CD4-positive, CD25-positive, alpha-beta regulatory T cell (primary cell): ENCODE measurements at places on chromosomes 16 and 17. TPM values are rescaled to one million over a fixed set of nuclear protein-coding genes. Genes with fewer than 3 reads are reported as not detected.

DNA sequence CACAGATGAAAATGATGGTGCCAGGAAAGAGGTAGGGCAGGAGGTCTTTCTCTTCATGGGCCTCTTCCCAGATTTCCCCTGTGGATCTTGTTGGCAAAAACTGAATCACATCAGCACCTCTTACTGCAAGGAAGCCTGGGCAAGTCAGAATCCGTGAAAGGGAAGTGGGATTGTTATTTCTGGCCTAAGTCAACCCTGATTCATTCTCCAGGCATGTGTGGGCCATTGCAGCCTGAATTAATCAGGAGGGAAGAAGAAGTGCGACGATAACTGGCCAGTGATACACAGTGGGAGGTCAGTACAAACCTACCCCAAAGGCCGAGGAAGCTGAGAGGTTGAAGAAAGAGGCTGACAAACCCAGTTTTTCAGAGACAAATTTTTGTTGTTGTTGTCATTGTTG lies 17.9 kb upstream of the NSMCE1 start:
- no peak for DNase-seq
- H3K36me3 ChIP-seq, result no peaks in the 10 kb centered on the region
- peaks cover 2% of the 10 kb centered on the region for H3K4me1 ChIP-seq
- no peaks in the 10 kb centered on the region for H3K27me3 ChIP-seq
- H3K27ac ChIP-seq, result no peak overlapping the region

- DNase-seq, result no peak
- no peak overlapping the region for H3K27ac ChIP-seq
These were observed 57.2 kb downstream of the RPGRIP1L start for GRCh38 chr16:53646506-53646905.

SLC13A2 gene
- total RNA-seq, result not detected

DNA sequence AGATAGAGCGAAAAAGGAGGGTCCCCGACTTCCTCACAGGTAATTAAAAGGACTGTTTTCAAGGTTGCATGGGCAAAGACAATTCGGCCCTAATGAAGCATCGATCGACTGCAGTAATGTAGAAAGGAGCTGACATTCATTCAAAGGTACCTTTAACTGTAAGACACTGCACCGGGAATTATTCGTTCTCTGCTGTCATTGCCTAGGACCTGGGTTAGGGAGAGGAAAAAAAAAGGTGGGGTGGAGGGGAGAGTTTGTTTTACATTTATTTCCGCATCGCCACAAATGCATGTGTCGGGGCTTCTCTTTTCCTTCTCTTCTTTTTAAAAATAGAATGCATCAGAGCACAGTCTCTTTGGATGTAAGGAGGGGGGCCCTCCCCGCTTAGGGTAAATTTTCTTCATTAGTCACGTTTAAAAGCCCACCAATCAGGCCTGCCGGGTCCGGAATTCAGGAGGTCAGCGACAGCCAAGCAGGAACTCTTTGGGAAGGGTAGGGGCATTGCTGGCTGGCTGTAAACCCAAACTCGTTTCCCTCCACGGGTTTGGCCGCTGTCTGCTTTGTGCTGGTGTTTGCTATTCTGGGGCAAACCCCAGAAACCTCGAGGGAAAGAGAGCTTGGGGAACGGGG lies 496.2 kb upstream of the ZFHX3 start:
- no peak overlapping the region for H3K27ac ChIP-seq
- no peaks in the 10 kb centered on the region for H3K4me1 ChIP-seq
- peaks cover 2% of the 10 kb centered on the region for H3K27me3 ChIP-seq
- H3K36me3 ChIP-seq, result no peaks in the 10 kb centered on the region
- DNase-seq, result no peak

DNA sequence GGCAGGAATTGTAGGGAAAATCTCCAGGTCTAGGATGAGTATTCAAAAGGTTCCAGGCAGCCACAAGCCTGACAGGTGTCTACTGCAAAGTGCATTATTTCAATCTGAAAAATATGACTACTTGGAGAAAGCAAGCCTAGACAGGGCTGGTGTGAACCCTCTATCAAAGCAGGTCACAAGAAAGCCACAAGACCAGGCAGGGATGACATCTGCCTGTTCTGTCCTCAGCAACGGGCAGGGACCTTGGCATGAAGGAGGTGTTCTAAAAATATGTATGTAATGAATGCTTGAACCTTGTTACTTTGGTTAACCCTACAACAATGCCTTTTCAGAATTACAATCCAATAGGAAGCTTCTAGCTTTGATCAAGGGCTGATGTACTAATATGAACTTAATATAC lies 1.2 kb upstream of the COX6A2 start:
- H3K27me3 ChIP-seq, result no peaks in the 10 kb centered on the region
- no peak overlapping the region for H3K27ac ChIP-seq
- no peaks in the 10 kb centered on the region for H3K36me3 ChIP-seq

CES5A gene
- not detected for total RNA-seq

GRCh38 chr17:58593123-58593522 lies 78.7 kb upstream of the MTMR4 start:
- no peaks in the 10 kb centered on the region for H3K36me3 ChIP-seq
- H3K4me3 ChIP-seq, result no peak overlapping the region
- no peak overlapping the region for H3K27ac ChIP-seq
- no peaks in the 10 kb centered on the region for H3K4me1 ChIP-seq
- DNase-seq, result no peak

DNA sequence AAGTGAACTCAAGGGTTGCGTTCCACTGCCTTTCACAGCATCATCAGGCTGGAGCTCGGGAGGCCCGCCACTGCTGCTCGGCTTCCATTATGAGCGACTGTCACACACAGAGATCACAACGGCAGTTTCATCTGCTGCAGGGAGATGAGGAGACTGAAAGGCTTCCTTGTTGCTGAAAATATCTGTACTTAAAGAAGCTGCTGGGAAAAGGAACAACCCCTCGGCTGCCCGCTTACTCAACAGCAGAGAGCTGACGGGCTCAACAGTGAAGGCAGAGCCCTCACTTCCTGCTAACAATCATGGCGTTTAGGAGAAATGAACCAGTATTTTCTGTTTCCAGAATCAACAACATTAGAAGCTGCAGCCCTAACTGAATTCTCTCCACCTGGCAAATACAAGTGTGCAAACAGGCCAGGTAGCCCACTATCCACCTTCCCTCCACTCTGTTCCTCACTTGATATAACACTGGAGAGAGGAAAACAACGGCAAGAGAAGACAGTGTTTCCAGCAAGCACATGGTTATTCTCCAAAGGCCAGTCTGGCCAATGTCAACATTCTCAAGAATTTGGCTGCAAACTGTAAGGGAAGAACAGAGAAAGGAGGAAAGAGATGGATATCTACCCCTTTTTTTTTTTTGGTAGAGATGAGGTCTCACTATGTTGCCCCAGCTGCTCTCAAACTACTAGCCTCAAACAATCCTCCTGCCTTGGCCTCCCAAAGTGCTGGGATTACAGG lies 33.7 kb downstream of the MBTPS1 start:
- H3K36me3 ChIP-seq, result peaks cover 80% of the 10 kb centered on the region
- DNase-seq, result no peak
- H3K4me1 ChIP-seq, result peaks cover 19% of the 10 kb centered on the region
- H3K4me3 ChIP-seq, result no peak overlapping the region
- no peaks in the 10 kb centered on the region for H3K27me3 ChIP-seq

- H3K36me3 ChIP-seq, result no peaks in the 10 kb centered on the region
- no peaks in the 10 kb centered on the region for H3K27me3 ChIP-seq
- no peaks in the 10 kb centered on the region for H3K4me1 ChIP-seq
- H3K27ac ChIP-seq, result no peak overlapping the region
These were observed 90.0 kb upstream of the TBX2 start for GRCh38 chr17:61309362-61310256.

TM4SF5 gene
- total RNA-seq, result not detected

GRCh38 chr17:31788571-31788946 lies 70.5 kb downstream of the COPRS start:
- DNase-seq, result no peak
- H3K4me3 ChIP-seq, result no peak overlapping the region
- no peaks in the 10 kb centered on the region for H3K4me1 ChIP-seq
- H3K27me3 ChIP-seq, result peaks cover 3% of the 10 kb centered on the region
- no peak overlapping the region for H3K27ac ChIP-seq
- no peaks in the 10 kb centered on the region for H3K36me3 ChIP-seq

DNA sequence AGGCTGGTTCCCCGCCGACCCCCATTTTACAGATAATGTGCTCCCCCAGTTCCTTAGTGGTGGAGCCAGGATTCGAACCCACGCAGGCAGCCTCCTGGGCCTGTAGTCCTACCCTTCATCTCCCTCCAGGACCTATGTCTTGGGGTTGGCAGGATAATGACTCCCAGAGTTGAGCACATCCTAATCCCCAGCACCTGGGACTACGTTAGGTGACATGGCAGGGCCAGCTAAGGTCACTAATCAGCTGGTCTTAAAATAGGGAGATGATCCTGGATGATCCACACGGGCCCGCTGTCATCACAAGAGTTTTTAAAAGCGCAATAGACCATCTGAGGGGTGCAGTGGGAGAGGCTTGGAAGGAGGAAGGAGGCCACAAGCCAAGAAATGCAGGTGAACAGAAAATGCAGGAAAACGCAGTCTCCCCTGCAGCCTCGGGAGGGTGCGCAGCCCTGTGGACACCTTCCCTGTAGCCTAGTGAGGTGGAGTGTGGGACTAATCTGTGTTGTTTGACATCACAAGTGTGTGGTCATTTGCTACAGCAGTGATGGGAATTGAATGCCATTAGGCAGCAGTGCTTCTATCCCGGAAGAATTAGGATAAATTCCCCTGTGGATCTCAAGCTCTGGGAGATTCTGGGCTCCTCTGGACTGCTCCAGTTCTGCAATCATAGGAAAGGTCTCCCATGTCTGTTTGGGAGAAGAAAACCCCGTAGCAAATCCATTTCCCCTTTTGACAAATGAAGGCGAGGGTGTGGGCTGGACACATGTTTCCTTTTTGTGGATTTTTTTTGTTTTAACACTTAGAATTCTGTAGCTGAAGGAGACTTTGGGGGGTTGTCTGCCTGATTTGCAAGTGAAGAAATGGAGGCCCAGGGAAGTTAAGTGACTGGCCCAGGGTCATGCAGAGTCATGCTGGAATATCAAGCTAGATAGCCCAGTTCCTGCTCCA lies 297.7 kb downstream of the SEC14L1 start:
- H3K27me3 ChIP-seq, result no peaks in the 10 kb centered on the region
- H3K4me3 ChIP-seq, result peak overlapping the region; percentile 15
- H3K27ac ChIP-seq, result peak overlapping the region; percentile 96

- H3K4me1 ChIP-seq, result peaks cover 77% of the 10 kb centered on the region
- DNase-seq, result no peak
- H3K27ac ChIP-seq, result no peak overlapping the region
- peaks cover 7% of the 10 kb centered on the region for H3K36me3 ChIP-seq
- H3K27me3 ChIP-seq, result no peaks in the 10 kb centered on the region
These were observed 28.3 kb downstream of the XPO6 start for GRCh38 chr16:28183484-28183883.
